ENCODE measurements at places on chromosomes 16 and 17. TPM values are rescaled to one million over a fixed set of nuclear protein-coding genes. Genes with fewer than 3 reads are reported as not detected.

Gene MARF1
- total RNA-seq = 10.5 TPM

Gene VPS35
- total RNA-seq = 87.8 TPM

Gene LUC7L
- 29.2 TPM for total RNA-seq

Gene FAM117A
- total RNA-seq = 1.8 TPM

Gene CDK5R1
- 0.28 TPM for total RNA-seq

Gene KIF22
- 5.5 TPM for total RNA-seq

Gene NKD1
- total RNA-seq = under 0.01 TPM

Gene MYOCD
- 9.8 TPM for total RNA-seq

Gene RHBDF2
- 2.3 TPM for total RNA-seq

Gene DNASE1L2
- total RNA-seq = 0.43 TPM

Gene MSL1
- 30.2 TPM for total RNA-seq

Gene CLDN7
- total RNA-seq = 1.6 TPM

Gene TOM1L2
- 18.8 TPM for total RNA-seq

Gene TMIGD1
- not detected for total RNA-seq

Gene KRTAP4-5
- not detected for total RNA-seq

Gene MFSD6L
- total RNA-seq = not detected

Gene TEX14
- total RNA-seq = under 0.01 TPM
